HuH-7.5 (cell line): ENCODE measurements at places on chromosomes 5 and 9.

GRCh38 chr5:38168029-38168428, 90.3 kb upstream of the EGFLAM start:
- no peak for DNase-seq

DNA sequence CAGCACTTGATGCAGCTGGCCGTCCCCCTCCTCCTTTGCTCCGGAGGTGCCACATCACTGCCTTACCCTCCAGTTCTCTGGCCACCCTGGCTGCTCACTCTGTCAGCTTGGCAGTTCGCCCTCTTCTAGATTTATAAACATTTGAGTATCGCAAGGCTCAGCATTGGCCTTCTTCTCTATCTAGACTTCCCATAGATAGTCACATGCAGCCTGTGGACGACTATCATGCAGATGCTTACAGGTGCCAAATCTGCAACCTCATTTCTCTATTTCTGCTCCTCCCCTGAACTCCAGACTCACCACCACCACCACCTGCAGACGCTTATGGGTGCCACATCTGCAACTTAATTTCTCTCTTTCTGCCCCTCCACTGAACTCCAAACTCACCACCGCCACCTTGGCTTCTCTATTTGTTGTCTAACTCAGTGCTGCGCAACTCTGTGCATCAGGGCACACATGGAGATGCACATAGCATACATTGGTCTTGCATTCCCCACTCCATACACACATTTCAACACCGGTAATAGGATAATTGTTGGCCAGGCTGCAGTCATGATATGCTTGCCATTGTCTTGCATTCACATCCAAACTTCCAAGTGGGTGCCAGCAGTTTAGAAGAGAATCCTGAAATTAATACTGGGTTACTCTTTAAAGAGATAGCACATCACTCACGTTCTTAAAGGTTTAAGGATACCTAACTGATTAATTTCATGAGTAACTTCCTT, 1.9 kb upstream of the DAP start:
- DNase-seq: no peak

GRCh38 chr9:94610181-94610606, 16.6 kb upstream of the FBP2 start:
- no peak for DNase-seq

GRCh38 chr5:19927919-19928318, 60.1 kb downstream of the CDH18 start:
- DNase-seq: no peak

DNA sequence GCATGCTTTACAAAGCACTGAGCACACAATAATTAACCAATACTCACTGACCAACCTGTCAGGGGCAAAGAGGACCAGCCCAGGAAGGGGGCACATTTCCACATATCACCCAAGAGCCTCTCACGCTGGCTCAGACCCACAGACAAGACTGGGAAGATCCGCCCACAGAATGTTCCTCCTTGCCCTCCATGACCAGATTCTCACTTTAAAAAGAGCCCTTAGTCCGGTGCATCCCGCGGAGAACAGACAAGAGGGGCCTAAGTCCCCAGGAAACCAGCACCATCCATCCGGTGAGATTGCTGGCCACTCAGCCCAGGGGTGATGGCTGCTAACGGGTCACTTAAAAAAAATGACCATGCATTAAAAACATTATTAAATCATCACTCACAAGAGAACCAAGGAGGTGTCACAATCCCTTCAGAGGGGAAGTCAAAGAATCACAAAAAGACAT, 32.9 kb downstream of the SEMA4D start:
- no peak for DNase-seq

DNA sequence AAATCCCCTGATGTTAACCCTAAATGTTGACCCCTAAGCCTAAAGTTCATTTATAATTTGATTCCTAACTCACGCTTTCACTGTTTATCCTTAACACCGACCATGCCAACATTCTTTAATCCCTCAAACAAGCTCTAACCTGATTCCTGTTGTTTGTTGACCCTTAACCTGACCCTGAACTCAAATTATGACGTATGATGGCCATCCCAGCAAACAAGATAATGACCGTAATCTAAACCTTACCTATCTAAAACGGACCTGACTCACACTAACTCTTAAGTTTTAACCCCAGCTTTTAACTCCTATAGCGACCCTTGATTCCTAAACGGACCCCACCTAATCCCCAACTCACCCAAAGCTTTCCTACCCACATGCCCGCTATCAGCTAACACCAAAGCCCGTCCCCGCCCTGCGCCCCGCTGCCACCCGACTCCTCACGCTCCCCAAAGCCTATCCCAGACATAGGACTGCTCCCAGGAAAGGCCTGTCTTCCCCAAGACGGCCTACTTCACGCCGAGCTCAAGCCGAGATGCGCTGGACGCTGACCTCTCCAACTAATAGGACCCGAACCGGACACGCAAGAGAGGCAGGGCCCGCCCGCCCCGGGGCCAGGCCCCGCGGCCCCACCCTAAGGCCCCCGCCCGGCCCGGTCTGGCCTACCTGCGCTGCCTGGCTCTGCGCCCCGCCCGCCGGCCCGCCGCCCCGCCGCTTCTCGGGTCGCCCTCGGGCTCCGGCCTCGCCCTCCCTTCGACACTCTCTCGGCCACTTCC, 395 bp downstream of the TLN1 start:
- DNase-seq: no peak

GRCh38 chr9:137311171-137311985, 9.3 kb upstream of the NRARP start:
- DNase-seq: peak; percentile 56

- no peak for DNase-seq
Observed at GRCh38 chr9:114348906-114349482, 19.3 kb downstream of the ORM2 start.

GRCh38 chr5:54851449-54851848, 133.9 kb downstream of the ESM1 start:
- no peak for DNase-seq

- DNase-seq: no peak
Observed at GRCh38 chr9:126989847-126990842, 75.6 kb downstream of the RALGPS1 start.

DNA sequence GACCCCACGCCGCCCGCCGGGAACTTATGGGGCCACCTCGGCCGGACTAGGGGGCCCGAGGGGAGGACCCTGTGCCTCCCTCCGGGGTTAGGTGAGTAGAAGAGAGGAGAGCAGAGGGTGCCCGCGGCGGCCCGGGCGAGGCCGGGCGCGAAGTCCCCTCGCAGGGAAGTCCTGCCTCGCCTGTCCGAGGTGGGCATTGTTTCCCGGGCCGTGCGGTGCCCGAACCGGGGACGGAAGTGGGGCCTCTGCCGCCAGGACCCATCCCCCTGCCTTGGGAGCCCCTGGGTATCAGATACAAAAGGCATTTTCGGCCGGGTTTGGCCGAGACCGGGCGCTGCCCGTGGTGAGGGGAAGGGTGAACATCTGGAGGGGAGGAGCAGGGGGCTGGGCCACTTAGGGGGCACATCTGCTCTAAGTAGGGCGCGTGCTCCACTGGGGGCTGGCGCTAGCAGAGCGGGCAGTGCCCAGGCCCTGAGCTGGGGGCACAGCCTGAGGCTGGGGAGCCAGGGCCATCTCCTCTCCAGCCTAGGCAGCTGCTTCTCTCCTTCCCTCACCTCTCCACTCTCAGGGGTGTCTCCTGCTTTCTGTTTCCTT, 48.2 kb downstream of the DAB2IP start:
- no peak for DNase-seq

GRCh38 chr9:7088611-7089010, 330.8 kb downstream of the KDM4C start:
- DNase-seq: no peak

GRCh38 chr5:17888155-17888554, 253.9 kb downstream of the TAF11L14 start:
- no peak for DNase-seq

GRCh38 chr9:94586316-94586715, 7.3 kb downstream of the FBP2 start:
- DNase-seq: no peak

GRCh38 chr5:140273401-140273877, 29.5 kb downstream of the PFDN1 start:
- no peak for DNase-seq

- no peak for DNase-seq
Observed at GRCh38 chr9:105168870-105169319, 75.6 kb upstream of the SLC44A1 start.

DNA sequence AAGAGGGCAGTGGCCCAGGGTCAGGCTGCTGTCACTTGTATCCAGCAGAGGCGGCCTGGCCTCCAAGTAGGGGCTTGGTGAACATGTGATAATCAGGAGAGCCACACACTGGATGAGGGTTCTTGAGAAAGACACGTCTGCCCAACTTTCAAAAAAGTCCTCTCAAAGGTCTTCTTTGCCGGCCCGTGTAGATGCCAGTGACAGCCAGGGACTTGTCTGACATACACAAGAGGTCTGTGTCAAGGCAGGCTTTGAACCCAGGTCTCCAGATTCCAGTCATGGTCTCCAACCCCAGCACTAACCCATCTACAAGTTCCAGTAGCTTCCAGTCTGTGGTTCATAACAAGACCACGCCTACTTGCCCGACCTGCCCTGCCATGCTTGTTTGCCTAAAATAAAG, 7.9 kb upstream of the AMBP start:
- DNase-seq: no peak

- no peak for DNase-seq
Observed at GRCh38 chr9:35832814-35833213, 3.8 kb downstream of the TMEM8B start.

GRCh38 chr9:13570068-13570974, 290.8 kb upstream of the MPDZ start:
- no peak for DNase-seq

DNA sequence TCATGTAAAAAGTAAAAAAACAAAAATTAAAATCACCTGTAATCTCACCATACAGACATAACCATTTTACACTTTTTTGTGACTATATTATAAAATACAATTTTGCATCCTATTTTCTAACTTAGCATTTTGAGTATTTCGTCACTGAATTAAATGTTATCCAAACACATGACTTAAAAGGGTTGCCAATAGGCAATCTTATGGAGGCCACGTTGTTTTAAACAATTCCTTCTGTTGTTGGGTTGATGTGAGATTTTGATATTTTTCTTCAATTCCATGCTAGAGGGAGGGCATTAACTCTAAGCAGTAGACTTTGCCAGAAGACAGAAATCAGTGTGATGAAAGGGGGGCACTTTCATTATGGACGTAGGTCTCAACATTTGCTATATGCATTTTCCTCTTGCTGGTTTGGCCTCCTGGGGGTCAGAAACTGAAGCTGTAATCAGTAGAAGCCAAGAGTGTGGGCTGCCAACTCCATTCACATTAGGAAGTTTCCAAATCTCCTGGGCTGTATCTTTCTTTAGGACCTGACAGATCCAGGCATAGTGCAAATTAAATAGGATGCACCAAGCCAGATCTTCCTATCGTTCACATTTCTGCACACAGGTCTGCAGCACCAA, 614.2 kb upstream of the CLINT1 start:
- DNase-seq: no peak

GRCh38 chr5:81230416-81230815, 2.7 kb upstream of the CKMT2 start:
- DNase-seq: no peak

GRCh38 chr5:38468202-38468673, 88.2 kb downstream of the LIFR start:
- DNase-seq: no peak

GRCh38 chr5:155850370-155850769, 476.6 kb upstream of the SGCD start:
- DNase-seq: no peak

DNA sequence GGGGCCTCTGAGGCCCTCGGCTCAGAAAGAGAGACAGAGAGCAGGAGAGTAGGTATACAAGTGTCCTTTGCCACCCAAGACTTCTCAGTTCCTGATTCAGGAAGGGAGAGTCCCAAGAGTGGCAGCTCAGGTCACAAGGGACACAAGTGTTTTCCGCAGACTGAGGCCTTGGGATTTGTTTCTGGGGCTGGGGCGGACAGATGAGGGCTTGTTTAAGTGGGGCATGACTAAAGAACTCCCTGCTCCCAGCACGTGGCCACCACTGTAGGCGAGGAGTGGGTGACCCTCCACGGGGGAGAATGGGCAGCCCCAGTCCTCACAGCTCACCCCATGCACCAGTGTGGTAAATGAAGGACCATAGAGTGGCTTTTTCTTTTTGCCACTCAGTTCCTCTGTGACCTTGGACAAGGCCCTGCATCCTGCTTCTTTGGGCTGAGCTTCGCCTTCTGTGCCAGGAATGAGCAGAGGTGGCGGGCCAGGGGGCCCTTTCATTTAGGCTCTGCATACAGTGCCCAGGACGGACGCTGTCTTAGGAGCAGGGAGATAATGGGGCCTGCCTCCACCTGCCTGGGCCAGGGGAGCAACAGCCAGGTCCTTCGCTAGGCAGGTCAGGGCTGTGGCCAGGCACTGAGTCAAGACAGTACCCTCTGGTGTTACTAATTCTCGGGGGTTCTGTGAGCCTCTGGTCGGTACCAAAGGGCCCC, 50.8 kb downstream of the AMBP start:
- no peak for DNase-seq

DNA sequence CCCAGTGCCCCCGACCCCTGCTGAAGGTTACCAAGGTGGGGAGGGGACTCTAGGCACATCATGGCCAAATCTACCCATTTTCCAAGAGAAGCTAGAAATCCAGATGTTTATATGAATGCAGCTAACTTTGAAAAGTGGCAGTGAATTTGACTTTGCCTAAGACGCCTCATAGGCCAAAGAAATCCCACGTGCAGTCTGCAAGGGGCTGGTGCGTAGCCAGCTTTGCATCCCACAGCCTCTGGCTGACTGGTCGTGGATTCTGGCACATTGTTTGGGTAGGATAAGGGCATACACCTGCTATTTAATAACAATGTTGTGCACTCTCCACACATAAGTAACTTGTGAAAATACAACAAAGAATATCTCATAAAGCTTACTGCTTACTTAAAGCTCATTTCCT, 3.5 kb upstream of the GADD45G start:
- DNase-seq: no peak

- no peak for DNase-seq
Observed at GRCh38 chr5:122749886-122750285, 25.0 kb upstream of the SNX2 start.

- DNase-seq: no peak
Observed at GRCh38 chr9:98230789-98231188, 24.7 kb downstream of the TBC1D2 start.

DNA sequence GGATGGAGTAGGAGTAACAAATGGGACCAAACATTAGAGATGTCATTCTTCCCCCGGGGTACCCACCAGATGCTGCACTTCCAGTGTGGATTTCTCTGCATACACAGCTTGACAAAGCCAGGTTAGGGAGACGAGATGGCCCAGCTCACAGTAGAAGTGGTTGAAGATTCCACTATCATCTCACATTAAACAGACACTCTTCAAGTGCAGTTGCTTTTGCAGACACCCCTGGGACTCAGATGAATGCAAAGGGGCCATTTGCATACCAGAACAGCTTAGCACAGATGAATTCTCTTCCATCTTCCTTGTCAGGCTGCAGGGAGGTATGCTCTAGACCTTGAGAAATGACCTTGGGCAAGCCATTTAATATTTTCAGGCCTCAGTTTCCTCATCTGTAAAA, 12.6 kb upstream of the C5orf58 start:
- no peak for DNase-seq

- DNase-seq: no peak
Observed at GRCh38 chr9:98686961-98687855, 21.5 kb downstream of the GABBR2 start.

- DNase-seq: no peak
Observed at GRCh38 chr9:19441730-19442129, 32.9 kb downstream of the ACER2 start.

GRCh38 chr5:174426388-174426787, 298.0 kb upstream of the MSX2 start:
- no peak for DNase-seq
